ENCODE measurements at places on chromosomes 11 and 22.

DNA sequence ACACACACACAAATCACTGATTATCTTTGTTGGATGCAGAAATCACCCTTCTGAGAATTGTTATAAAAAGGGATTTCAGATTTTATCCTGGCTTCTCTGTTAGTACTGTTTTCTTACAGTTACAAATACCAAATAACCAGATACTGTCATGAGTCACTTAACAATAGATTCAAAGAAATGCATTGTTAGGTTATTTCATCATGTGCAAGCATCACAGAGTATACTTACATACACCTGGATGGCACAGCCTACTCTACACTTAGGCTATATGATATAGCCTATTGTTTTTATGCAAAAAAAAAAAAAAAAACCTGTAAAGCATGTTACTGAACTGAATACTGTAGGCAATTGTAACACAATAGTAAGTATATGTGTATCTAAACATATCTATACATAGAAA, 319.2 kb upstream of the ARHGAP42 start:
- no peak for DNase-seq

GRCh38 chr22:43996170-43996980, 27.7 kb upstream of the PARVB start:
- DNase-seq = peak; percentile 37

DNA sequence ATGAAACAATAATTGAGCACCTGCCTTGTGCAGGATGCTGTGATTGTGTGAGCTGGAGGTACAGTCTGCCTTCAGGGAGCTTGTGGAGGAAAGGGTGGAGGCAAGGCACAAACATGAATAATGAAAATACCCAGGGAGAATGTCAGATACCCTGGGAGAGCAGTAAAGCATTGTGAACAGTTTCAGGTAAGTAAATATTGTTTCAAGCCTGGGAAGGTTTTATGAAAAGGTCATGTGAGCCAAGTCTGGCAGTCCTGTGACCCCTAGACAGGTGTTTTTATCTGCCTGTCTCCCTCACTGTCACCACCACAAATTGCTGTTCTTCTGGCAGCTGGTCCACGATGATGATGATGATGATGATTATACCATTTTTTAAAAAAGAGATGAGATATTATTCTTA, 32.0 kb downstream of the SPECC1L start:
- no peak for DNase-seq

- DNase-seq = no peak
Observed at GRCh38 chr22:29842740-29843139, 4.7 kb upstream of the ASCC2 start.

DNA sequence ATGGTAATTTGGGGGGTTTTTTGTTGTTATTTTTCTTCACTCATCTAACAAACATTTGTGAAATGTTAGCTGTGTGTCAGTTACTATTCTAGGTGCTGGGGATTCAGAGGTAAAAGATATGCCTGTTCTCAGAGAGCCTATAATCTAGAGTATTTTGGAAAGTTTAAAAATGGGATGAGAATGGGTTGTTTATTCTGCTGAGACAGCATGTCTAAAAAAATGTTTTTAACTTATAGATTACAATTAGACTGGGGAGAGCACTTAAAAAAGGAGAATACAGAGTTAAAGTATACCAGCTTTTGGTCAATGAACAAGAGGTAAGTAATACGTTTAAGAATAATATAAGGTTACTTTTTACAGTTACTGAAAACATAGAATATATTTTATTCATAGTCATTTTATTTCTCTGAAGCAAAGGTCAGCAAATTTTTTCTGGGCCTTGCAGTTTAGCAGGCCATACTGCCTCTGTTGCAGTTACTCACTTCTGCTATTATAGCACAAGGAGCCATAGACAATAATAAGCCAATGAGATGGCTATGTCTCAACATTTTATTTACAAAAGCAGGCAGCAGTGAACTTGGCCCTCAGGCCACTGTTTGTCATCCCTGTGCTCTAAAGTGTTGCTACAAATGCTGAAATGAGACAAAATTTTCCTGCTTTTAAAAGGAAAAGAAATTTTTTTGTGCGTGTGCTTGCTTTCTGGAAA, 60.0 kb downstream of the DKK3 start:
- DNase-seq = no peak

GRCh38 chr11:58719406-58720117, 12.2 kb downstream of the GLYAT start:
- DNase-seq = no peak

GRCh38 chr11:33540946-33541915, 159.4 kb downstream of the C11orf91 start:
- no peak for DNase-seq

GRCh38 chr22:40819599-40820140, 524 bp upstream of the SLC25A17 start:
- DNase-seq = no peak

DNA sequence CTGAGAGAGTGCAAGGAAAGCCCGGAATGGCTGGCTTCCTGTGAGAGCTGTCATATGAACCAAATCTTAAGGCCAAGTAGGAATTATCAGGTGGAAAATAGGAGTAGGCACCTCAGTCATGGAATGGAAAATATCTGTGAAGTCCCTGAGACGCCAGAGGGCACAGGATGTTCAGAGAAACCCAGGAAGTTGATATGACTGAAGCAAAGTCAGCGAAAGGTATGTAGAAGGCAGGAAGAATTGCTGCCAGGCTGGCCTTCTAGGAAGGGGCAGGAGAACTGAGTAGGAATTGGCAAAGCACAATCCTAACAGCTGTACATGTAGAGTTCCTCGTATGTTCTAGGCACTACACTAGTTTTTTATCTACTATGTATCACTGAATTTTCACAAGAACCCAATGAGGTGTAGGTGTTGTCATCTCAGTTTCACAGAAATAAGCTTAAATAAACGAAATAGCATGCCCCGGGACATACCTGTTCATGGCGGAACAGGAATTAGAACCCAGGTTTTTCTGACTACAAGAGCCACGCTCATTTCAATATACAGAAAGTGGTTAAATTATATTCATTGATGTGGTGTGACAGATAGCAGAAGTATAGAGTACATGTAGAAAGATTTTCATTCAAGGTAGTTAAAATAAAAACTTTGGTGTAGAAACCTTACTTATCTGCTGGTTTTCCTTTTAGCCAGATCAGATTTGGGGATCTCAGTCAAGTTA, 17.0 kb downstream of the HMGXB4 start:
- DNase-seq = no peak

DNA sequence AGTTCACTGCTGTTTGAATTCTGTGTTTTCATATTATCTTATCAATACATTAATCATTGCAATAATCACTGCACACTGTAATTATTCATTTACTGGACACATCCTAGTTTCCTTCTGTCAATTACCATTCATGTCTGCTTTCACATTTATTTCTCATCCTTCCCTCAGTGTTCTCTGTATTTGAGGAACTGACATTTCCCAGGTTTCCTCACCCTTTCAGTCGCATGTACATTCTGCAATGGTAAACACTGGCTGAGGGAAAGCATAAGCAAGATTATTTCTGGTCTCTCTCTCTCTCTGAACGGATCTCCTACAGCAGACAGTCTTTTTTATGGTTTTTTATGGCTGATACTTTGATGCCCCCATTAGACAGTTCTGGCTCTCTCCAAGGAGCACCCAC, 4.2 kb upstream of the HBD start:
- DNase-seq = no peak

GRCh38 chr11:82871646-82872045, 28.6 kb downstream of the PRCP start:
- no peak for DNase-seq

GRCh38 chr11:114131461-114131864, 72.0 kb downstream of the ZBTB16 start:
- no peak for DNase-seq

- DNase-seq = no peak
Observed at GRCh38 chr11:60872124-60872960, 5.0 kb downstream of the ZP1 start.

DNA sequence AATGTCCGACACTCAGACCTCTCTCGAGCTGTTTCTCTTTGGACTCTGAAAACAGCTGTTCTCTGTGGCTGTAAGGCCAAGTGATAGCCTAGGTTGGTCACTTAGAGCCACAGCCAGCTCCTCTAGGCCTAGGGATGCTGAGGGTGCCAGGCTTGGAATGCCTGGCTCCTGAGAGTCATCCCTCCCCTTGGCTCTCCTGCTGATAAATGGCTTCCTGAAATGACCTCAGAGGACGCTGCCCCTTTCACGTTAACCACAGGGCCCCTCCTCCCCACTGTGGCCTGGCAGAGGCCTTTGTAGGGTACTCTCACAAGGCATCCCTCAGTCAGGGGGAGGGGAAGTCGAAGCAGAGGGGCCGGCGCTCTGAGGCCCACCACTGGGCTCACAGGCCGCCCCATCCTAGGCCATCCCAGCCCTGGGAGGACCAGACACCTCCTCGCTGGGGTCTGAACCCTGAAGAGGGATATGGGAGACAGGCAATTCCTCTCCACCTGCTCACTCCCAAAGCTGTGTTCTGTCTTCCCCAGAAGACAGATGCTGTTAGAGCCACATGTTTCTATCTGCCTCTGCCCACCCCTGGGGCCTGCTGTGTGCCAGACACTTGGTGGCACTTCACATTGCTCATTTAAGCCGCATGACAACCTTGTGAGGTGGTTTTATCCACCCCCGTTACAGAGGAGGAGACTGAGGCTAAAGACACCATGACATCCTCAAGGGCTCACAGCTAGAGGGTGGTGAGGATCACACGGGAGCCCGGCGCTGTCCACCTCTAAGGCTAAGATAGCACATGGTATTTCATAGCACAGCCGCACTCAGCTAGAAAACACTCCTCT, 50.9 kb downstream of the ARFGAP3 start:
- DNase-seq = no peak

DNA sequence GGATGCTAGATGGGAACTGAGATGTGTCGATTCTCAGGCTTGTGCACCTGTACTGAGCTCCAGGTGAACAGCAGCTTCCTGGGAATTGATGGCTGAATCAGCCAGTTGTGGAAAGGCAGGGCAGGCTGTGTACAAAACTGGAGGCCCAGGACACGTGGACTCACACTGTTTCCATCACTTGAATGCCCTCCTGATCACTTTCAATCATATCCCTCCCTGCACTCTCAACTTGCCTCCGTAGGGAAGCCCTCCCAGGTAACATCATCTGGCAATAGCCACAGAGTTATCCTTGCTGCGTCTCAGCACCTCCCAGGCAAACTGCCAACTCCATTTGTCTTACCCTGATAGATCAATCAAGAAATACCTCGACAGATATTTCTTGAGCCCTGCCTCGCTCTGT, 10.1 kb downstream of the FAM83F start:
- no peak for DNase-seq

- no peak for DNase-seq
Observed at GRCh38 chr11:8729837-8730696, 47.5 kb downstream of the RPL27A start.

- DNase-seq = no peak
Observed at GRCh38 chr22:28969401-28970168, 86.2 kb downstream of the ZNRF3 start.

DNA sequence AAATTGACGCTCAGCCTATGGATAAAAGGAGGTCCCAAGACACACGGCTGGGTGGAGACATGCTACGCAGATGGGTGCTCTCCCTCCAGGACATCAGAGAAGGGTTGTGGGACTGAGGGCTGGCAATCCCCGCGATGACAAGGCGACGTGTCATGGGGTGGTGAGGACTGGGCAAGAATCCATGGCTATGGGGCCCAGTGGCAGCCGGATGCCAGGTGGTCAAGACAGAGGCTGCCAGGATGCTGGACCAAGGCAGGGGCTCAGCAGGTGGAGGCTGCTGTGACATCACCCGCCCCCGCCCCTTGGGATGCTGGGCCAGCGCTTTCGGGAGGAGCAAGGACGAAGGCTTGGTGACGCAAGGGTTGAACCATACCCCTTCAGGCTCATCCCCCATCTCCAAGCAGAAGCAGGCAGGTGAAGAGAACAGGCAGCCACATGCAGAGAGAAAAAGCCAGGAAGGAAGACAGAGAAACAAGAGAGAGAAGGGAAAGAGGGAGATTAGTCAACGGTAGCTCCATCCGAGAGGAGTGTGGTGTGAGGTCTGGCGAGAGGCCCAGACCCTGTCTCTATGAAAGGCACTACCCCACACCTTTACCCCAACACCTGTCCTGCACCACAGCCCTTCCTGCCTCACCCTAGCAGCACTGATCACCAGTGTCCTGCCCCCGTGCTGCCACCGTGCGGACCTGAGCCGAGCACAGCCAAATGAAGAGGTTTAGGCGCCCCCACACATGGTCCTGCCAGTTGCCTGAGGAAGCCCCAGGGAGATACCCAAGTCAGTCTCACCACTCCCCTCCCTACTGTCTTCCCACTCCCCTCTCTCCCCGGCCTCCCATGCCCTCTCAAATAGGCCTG, 24.1 kb upstream of the RASL10A start:
- no peak for DNase-seq

GRCh38 chr11:63448646-63449045, 42.3 kb downstream of the PLAAT5 start:
- no peak for DNase-seq

DNA sequence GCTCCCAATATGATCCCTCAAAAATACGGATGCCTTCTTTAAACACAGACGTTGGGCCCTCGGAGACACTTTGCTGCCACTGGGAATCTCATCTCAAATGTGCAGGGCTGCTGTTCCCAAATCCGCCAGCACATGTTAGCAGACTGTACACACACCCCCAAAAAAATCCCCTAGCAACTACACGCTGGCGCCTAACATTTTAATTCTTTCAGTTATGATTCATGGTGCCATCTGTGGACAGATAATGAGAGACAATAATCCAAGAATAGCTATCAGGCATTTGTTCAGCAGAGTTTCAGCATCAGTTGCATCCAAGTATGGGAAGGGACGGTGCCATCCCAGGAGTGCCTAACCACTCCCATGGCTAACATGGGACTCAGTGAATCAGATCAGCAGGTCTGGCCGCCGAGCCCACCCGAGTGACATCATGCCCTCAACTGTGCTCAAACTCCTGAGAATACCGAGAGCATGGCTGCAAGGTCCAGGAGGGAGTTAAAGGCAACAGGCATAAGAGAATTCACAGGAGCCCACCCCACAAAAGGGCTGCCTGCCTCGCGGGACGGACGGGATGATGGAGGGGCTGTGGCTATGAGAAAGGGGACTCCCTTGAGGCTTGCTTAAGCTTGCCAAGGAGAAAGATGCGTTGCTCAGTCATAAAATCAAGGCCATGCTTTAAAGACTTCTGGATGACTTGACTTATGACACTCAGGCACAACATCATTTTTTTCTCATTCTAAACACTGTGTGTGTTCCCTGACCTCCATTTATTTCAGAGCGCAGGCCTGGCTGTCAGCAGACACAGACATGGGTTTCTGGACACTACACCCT, 337.0 kb downstream of the SHANK2 start:
- DNase-seq = no peak

DNA sequence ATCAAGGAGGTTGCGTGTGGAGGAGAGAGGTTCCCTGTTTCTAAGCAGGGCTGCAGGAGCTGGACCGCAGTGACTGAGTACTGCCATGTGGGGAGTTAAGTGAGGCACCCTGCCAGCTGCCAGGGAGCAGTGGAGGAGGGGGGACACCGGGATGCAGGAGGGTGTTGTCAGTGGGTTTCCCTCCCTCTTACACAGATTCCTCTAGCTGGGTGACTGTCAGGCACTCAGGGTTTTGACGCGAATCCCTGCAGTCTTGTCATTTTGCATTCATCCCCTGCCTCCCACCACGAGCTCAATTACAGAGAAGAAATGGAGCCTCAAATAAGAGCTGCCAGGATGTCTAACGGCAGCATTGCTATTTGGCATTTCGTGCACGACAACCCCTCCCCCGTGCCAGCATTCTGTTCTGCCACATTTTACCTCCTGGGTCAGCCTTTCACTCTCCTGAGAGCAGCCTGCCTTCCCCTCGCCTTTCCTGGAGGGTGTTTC, 119.8 kb upstream of the SORL1-AS1 start:
- DNase-seq = no peak
